ENCODE measurements at places on chromosomes 2 and 18.

- peak; percentile 90 for DNase-seq
These were observed 72.0 kb upstream of the SH3BP4 start for GRCh38 chr2:234879671-234880455.

GRCh38 chr2:8246137-8246536, 435.7 kb upstream of the ID2 start:
- no peak for DNase-seq

DNA sequence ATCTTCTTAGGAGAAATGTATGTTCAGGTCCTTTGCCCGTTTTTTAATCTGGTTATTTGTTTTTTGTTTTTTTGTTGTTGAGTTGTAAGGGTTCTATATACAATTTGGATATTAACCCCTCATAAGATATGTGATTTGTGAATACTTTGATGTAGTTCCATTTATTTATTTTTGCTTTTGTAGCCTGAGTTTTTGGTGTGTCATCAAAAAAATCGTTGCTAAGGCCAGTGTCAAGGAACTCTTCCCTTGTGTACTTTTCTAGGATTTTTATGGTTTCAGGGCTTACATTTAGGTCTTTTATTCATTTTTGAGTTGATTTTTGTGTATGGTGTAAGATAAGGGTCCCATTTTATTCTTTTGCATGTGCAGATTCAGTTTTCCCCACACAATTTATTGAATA, 372.6 kb downstream of the PLCL1 start:
- DNase-seq: no peak

DNA sequence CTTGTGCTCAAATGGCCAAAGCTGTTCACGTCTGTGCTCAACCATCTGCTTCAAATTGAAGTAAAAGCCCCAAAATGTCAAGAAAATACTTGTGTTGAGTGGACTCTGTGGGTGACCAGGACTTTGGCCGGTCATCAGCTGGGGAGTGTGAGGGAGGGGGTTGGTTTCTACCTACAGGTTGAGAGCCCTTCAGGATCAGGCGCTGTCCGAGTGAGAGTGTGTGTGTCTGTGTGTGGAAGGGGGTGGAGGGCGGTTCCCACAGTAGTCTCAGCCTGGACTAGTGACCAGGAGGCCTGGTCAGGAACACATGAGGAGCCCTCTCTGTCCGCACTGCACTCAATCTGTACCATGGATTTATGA, 34.2 kb downstream of the ATOH8 start:
- no peak for DNase-seq

DNA sequence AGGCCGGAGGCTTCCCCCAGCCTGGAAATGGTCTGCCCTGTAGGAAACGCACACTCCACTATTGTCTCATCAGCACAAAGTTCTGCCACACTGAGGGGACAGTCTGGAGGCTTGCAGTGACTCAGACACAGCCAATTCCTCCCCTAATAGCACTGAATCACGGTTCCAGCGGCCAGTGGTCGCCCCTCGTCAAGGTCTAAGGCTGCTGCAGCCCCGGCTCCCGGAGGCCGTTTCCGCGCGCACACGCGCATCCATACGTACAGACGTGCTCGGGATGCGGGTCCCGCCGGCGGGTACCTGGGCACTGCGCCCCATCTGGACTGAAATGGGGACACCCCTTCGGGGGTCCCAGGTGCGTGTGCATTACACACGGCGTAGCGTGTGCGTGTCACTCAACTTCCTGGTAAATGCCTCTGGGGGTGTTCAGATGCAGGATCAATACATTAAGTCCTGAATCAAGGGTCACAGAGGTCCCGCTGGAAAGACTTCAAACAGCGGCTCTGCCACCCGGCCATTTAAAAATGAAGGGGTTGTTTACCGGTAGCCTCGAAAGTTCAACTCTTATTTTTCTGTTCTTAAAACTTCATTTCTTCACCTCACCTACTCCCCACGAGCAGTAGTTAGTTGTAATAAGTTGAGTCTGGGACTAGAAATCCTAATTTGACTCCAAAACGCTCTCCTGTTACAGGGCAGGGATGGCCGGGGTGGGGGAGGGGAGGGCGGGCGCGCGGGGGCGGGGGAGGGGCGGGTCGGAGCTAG, 572 bp upstream of the ZNF516 start:
- peak; percentile 44 for DNase-seq

- no peak for DNase-seq
These were observed 1.6 kb downstream of the OSR1 start for GRCh38 chr2:19356545-19357401.

- no peak for DNase-seq
These were observed 195.6 kb downstream of the MYCN start for GRCh38 chr2:16135913-16136310.

DNA sequence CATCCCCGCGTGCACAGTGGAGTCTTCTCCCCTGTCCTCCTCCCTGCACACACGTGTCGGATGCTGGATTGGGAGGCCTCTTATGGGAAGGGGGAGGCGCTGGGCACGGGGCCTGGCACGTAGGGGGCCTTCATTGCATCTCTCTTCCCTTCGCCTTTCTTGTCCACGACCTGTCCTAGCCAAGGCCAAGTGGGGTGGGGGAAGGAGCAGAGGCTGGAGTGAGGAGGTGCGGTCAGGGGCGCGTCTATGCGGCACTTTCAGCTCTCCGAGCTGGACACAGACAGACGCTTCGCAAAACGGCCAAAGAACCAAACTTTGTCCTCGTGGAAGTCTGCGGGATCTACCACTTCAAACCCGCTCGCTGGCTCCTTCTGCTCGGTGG, 13.4 kb downstream of the ALPG start:
- no peak for DNase-seq

GRCh38 chr2:179950391-179950790, 56.7 kb downstream of the CWC22 start:
- DNase-seq: no peak

DNA sequence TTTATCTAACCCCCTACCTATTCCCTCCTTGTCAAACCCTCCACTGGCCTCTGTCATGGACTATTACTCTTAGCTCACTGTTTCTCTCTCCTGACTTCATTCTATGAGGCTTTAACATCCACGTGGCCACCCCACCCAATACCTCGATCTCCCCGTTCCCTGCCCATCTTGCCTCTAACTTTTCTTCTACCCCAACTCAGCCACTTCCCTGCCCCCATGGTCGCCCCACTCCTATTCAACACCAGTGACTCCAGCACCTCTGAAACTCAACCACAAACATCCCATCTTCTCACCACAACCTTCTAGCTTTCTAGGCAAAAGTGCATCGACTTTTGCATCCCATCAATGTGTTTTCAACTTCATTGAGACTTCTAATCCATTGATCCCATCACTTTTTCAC, 94.2 kb upstream of the EPAS1 start:
- DNase-seq: no peak

- DNase-seq: no peak
These were observed 74.1 kb downstream of the MMADHC start for GRCh38 chr2:149513461-149513860.

- no peak for DNase-seq
These were observed 215.7 kb downstream of the DYSF start for GRCh38 chr2:71669058-71669456.

DNA sequence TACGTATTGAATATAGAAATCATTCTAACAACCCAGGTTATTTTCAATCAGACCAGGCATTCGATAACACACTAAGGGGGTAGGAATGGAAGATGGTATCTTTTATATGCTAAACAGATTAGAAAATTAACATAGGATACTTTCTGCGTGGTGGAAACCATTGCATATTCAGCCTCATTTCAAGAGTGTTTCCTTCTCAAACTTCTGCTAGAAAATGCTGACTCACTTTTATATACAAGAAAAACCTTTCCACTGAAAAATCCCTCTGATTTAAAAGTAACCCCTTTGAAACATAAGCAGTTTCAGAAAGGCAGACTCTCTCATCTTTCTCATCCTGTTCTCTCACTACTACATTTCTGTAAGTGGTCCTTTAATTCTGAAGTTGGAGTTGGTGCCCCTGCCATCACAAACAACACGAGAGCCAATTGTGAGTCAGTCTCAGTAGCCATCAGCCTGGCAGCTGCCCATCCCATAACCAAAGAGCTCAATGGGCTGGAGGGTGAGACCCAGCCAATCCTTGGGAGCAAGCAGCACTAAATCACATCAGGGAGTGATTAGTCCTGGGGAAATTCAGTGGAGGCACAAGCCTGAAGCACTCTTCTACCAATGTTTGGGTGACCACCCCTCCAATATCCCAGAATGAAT, 343.1 kb downstream of the CELF4 start:
- no peak for DNase-seq

- peak; percentile 12 for DNase-seq
These were observed 24.7 kb downstream of the MDH1 start for GRCh38 chr2:63613391-63613901.

DNA sequence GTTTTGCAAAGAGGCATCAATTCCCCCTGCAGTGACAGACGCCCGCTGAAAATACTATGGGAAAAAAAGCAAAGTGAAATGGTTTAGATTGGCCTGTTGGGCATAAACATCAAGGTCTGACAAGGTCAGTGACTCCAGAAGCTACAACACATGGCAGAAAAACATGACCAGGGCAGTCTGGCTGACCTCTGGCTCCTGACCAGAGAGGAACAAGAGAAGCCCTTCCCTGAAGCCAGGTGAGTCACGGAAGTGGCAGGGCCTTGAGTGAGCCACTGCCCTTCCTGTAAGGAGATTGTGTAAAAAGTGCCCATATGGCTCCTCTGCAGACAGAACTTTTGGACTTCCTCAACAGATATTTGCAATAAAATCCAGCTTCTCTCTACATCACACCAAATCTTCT, 72.0 kb downstream of the DNER start:
- no peak for DNase-seq

GRCh38 chr2:173623438-173624319, 269.0 kb downstream of the CDCA7 start:
- no peak for DNase-seq

GRCh38 chr2:203453858-203454451, 81.1 kb downstream of the RAPH1 start:
- peak; percentile 72 for DNase-seq

GRCh38 chr18:56637176-56637575, 1.2 kb downstream of the TXNL1 start:
- peak; percentile 21 for DNase-seq

GRCh38 chr2:61356958-61357350, 113.9 kb downstream of the USP34 start:
- peak; percentile 77 for DNase-seq

GRCh38 chr2:1781291-1782080, 37.2 kb upstream of the PXDN start:
- DNase-seq: no peak

DNA sequence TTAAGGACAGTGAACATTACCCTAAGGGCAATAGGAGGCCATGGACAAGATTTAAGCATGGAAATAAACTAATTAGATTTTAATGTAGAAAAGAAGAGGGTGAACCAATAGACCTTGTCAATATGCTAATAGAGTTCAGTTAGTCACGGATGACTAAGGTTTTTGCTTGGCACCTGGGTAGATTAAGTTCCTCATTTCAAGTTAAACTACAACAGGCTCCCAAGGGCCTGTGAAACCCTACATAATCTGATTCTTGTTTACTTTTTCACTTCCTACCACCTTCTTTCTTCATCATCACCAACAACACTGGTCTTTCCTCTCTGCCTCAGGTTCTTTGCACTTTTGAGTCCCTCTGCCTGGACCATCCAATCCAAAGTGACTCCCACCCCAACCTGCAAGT, 14.8 kb downstream of the SP110 start:
- no peak for DNase-seq

DNA sequence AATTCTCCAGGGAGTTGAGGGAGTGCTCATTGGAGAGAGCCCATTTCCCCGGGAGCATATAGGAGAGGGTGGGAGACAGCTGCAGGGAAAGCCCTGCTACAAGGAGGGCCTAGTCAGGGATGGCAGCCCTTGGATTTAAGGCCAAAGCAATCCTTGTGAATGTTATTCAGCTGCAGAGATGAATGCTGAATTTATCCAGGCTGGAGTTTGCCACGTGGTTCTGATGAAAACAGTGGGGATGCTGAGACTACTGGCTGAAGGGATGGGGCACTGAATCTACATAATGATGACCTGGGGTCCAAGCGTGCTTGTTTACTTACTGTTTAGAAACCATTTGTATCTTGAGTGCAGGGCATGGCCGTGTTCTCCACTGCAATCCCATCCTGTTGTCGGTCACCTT, 35.6 kb upstream of the RNF149 start:
- DNase-seq: no peak
